ENCODE measurements at places on chromosomes 7 and 10.

DNA sequence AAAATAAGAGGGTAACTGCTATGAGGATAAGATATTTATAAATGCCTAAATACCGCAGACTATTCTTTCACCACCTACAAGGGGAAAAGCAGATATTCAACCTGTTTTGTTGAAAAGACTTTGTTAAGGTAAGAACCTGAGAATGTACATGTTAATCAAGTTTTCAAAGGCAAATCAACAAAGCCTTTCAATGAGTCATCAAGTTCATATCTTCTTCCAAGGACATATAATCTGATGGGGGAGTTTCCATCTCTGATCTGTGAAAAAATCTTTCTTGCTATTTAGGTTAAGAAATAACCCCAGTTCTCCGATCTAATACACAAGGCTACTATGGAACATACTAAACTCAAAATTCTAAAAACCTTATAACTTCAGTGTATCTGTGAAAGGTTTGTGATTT is 40.0 kb upstream of the ANLN start:
- no peak for DNase-seq

DNA sequence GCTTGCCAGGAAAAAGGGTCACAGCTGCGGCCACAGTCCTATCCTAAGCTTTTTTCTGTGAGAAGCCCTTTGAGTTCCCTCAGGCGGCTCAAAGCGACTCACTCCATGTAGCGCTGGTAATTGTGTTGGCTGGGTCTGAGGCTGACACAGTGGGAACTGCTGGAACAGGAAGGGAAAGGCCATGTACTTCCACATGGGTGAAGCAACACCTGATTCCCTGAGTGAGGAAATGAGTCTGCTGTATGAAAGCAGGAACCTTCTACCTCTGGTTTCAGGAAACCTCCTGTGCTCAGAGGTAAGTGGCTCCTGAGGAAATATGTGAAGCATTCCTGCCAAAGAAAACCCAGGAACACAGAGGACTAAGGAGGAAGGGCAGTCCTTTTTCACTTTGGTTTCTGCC is 734.6 kb upstream of the SORCS1 start:
- DNase-seq = no peak

DNA sequence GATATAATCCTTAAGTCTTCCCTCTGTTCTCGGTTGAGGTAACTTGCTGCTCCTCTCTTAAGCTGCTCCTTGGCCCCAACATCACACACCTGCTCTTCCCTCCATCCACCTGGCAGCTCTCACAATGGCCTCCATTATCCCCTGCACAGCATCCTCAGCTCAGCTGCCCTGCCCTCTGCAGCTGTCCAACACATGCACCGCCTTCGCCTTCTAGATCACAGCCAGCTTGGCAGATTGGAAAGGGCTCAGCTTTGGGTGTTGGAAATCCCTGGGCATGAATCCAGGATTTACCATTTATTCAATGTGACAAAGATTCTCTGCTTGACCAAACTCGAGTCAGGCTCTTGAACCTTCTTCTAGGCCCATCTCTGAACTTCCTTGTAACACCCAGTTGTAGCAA is 20.6 kb downstream of the RGR start:
- DNase-seq = no peak

GRCh38 chr7:131112431-131112830 is 215.2 kb upstream of the MKLN1 start:
- no peak for DNase-seq

GRCh38 chr10:8238986-8239385 is 184.5 kb downstream of the GATA3 start:
- no peak for DNase-seq

GRCh38 chr10:124409696-124410095 is 9.0 kb downstream of the OAT start:
- DNase-seq = no peak

DNA sequence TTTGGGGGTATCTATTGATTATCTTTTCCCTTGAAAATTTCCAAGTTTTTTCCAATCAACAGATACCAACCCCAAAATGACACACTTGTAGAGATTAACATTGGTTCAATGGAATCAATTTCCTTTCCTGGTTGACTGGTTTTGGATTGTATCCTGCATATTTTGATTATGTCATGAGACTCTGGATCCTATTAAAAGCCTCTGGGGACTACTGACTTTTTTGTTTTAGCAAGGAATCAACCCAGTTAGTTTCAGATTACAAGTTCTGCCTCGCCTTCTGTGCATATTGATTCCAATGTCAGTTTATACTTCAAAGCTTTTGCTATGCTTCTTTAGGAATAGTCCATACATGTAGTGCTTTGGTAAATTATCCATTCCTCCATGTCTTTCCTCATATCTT is 29.2 kb downstream of the COPG2 start:
- no peak for DNase-seq
